ENCODE measurements at places on chromosomes 3 and 15.

DNA sequence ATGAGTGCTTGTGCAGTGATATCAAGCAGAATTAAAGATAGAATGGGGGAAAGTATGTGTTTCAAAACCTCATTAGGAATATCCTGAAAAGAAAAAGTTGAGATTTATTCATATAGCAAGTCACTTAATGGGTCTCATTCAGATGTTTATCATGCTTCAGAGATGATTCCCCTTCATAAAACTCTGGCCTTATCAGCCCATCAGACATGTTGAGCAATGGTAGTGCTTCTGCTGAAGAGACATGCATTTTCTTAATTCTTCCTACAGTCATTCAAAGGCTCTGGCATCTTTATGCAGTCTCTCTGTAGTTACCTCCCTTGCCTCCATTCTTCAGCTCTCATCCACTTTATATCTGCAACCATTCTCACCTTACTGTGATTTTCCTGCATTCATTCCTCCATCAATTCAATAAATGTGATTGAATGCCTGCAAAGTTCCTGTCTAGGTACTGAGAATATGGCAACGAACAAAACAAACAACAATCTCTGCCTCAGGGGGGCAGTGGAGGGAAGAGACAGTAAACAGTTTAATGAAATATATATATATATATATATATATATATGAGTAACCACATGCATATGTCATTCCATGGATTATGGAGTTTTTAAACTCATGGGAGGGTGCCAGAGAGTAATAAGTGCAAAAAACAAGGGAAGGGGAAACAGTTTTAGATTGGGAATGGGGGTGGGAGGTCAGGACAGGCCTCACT is 138.5 kb downstream of the NECTIN3 start:
- DNase-seq = no peak

DNA sequence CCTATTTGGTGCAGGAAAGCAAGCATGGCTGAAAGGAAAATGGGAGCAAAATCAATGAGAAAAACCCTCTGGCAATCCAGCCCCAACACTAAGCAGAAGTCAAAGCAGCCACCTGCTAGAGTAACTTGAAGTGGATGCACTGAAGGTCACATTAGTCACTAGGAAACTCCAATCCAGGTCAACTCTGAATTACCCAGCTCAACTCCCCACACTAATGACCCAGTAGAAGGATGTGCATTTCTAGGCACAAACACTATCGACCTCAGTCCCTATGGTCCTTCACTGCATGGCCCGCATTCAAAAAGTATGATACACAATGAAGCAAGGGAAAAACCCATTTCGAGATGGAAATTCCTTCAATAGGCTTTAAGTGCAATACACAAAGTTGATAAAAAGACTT is 80.6 kb downstream of the RAD18 start:
- DNase-seq = no peak

GRCh38 chr3:191959876-191960413 is 499.0 kb downstream of the PYDC2 start:
- no peak for DNase-seq

DNA sequence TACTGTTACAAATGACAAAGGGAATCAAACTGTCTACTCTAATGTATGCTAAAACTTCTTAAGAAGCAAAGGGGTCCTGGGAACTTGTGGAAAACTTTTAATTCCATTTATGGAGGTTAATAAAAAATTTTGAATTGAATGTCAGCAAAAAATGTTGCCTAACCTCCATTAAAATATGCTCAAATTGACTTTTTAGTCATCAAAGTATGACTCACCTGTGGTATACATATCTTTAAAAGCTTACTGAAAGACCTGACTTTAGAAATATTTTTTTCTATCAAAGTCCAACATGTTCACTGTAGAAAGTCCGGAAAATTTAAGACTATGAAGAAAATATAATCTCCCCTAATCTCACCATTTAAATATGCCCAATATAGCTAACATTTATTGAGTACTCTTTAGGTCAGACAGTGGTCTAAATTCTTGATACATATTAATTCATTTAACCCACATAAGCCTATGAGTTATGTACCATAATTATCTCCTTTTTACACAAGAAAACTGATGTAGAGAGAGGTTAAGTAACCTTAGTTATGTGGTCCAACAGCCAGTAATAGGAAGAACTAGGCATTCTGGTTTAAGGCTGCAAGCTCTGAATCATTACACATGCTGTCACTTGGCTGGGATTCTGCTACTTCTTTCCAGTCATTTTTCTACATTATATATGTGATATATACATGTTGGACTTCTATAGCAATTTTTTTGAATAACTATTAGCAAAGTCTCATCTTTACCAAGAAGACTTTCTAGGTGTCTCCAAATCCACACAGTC is 83.6 kb downstream of the PDZRN3 start:
- DNase-seq = no peak

DNA sequence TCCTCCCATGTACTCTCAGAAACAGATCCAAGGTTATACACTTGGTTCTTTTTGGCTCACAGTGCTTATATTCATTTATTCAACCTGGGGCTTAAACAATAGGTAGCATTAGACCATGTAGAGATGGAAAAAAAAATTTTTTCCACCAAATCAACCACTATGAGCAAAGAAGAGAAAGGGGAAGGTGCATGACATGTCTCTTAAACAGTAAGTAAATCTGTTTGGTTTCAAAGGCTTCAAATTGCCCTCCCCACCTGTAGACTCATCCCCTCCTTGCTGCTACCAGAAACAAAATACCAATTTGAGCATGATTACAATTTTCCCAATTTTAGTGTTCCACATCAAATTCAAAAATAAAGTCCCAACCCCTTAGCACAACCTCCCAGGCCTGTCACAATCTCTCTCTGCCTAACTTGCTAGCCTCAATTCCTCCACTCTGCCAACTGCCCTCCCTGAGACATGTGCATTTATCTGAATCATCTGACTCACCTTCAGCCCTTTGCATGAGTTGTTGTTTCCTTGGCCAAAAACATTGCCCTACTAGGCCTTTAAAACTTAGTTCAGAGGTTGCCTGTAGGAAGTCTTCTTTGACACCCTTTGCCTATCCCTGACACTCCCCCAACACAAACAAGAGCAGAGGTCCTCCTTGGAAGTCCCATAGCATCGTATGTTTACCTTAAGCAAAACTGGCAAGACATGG is 30.3 kb upstream of the TSC22D2 start:
- no peak for DNase-seq

GRCh38 chr15:78195735-78196201 is 38.6 kb downstream of the ACSBG1 start:
- peak; percentile 20 for DNase-seq

DNA sequence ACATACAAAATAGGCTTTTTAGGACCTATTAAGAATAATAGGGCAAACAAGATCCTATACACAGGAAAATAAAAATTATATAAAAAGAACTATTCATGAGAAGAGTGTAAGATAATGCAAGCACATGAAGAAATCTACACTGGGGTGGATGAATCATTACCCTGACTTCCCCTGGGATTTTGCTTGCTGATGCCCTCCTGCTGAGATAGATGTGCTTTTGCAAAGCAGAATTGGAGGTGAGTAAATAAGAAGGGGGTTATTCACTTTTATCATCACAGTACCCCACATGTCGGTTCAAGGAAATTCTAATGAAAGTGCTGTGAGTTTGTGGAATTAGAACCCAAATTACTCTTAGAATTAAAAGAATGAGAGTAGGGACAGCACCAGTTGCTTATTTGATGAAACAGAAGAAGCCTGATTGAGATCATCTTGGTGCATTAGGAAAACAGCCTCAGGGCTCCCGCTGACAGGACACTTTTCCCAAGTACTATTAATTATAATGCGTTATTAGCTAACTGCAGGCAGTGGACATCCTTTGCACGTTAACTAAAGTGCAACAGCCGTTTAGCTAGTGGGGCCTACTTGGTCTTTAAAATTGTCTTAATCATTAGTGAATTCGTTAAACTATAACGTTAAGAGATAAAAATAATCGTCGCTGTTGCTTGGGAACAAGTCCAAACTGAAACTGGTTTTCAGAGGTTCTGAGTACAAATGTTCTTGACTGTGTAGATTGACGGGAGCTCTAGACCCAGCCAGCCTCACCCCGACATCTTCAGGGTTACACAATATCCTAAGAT is 48.4 kb downstream of the SLC2A2 start:
- no peak for DNase-seq

DNA sequence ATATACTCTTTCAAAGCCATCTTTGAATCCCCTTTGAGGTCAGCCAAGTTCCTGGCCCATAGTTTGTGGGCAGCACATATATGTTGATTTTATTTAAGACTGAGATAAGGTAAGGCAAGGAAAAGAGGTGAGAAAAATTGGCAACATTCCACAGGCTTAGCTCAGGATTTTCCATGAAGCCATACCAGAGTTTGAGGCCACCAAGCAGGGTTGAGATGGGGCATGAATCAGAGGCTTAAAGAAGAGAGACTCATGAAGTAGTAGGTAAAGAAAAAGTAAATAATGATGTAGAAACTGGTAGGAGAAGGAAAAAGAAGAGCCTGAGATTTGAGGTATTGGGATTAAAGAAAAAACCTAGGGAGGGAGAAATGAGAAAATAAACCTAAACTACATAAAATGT is 89.2 kb downstream of the MYO5A start:
- no peak for DNase-seq

DNA sequence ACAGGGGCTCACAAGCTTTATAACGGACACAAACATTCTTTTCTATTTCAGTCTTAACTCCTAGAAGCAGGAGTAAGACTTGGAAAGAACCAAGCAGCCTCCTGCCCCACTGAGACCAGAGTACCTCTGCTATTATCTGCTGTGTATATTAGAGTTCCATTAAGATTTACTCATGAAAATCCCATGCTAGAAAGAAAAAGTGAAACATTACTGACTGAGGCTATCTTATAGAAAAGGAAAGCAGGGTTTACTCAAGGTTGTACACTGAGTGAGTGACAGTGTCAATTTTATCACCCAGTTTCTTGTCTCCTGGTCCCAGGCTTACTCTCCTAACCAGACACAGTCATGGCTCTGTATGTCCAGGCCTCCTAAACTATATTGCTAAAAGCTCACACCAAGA is 97.9 kb upstream of the SOX2 start:
- DNase-seq = no peak

DNA sequence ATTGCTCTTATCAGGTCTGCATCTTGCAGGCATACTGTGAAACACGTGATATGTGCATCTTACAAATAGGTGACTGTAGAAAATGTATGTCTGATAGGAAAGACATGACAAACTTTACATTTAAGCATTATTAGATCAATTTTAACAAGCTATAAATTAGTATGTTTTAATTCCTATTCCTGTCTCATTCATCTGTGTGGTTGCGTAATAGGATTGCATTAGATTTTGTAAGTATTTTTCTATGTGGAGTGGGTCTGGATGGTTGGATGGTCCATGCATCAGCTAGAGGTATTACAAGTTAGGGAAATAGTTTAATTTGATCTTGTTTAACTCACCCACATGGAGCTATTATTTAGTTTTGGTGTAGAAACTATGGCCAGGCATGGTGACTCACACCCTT is 18.8 kb downstream of the ASTE1 start:
- no peak for DNase-seq

DNA sequence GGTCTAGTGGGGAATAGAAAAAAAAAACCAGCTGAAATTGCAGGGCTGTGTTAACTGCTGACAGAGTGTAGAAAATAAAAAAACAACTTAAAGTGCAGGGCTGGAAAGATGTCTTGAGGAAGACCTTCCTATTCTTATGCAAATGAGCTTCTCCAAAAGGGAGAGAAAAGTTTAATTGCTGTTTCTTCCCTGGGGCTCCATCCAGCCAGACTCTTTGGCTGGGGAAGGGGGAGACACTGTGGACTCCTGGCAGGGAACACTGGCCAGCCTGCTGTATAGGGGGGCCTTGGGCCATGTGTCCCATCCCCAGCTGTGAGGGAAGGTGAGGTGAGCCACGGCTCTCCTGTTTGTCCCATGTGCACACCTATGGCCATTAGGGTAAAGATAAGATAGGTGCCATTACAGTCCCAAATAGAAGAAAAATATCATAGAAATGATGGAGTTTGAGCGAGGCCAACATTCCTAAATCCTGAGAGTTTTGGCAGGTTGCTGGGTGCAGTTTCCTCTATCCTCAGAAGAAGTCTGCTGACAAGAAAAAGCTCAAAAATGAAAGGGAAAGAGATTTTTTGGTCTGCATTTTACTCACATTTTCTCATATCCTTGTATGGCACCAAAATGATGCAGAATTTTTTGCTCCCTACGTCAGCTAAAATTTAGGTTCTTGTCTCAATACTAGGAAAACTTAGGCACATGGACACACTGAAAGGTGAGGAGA is 901.7 kb downstream of the PLOD2 start:
- DNase-seq = no peak

DNA sequence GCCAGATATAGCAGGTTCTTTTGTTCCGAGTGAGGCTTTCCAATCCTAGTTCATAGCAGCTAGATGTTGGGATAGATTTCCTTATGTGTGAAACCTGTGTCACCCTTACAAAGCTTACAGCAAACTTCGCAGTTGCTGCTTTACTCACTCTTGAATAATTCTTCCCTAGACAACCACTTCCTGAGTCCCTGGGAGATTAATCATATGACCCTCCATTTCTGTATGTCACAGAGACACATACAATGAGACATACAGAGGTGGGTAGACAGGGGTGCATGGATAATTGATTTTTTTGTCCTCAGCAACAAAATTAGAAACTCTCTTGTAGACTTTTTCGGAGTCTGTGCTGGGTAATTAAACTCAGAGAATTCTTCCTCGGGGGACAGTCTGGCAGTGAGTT is 163.2 kb downstream of the NSUN3 start:
- DNase-seq = no peak

- no peak for DNase-seq
These were observed 209.1 kb upstream of the STRIT1 start for GRCh38 chr3:155502630-155503029.

- DNase-seq = no peak
These were observed 44.3 kb downstream of the THRB start for GRCh38 chr3:24450160-24450907.

- peak; percentile 44 for DNase-seq
These were observed 3.9 kb upstream of the CCDC9B start for GRCh38 chr15:40344631-40345120.

- no peak for DNase-seq
These were observed 922 bp upstream of the TAMM41 start for GRCh38 chr3:11847607-11848006.

- no peak for DNase-seq
These were observed 169.3 kb upstream of the TRIM42 start for GRCh38 chr3:140508550-140508949.

- no peak for DNase-seq
These were observed 7.3 kb upstream of the TNFSF10 start for GRCh38 chr3:172530566-172530965.

- no peak for DNase-seq
These were observed 26.7 kb upstream of the KLHL6 start for GRCh38 chr3:183582161-183582560.

GRCh38 chr3:15356176-15356575 is 23.8 kb upstream of the SH3BP5 start:
- no peak for DNase-seq
